ENCODE measurements at places on chromosomes 6 and 20.
A peak's percentile ranks its signal among the peaks of the same experiment; 100 is the strongest.

- DNase-seq: peak; percentile 76
Observed at GRCh38 chr6:148027201-148027600, 315.4 kb upstream of the SASH1 start.

DNA sequence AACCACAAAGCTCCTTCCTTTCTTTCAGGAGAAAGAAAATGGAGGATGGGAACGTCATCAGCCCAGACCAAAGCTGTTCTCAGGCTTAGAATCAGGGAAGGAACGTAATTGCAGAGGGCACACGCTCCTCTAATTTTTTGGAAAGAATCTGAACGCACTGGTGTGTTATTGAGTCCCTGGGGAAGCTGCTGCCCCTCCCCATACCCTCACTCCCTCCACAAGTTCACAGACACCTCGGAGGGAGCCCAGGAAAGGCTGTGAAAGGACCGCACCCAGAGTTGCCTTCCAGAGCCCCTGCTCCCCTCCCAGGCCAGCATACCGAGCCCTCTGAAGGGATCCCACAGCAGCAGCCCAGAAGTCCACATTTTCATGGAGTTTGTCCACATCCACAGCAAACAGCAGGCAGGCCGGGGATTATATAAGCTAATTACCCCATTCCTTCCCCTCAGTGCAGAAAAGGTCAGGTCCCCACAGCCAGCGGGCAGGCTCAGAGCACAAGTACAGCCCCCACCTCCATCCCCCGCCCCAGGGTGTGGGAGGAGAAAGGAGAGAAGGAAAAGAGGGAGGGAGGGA, 53.7 kb downstream of the ANKRD60 start:
- no peak for DNase-seq

DNA sequence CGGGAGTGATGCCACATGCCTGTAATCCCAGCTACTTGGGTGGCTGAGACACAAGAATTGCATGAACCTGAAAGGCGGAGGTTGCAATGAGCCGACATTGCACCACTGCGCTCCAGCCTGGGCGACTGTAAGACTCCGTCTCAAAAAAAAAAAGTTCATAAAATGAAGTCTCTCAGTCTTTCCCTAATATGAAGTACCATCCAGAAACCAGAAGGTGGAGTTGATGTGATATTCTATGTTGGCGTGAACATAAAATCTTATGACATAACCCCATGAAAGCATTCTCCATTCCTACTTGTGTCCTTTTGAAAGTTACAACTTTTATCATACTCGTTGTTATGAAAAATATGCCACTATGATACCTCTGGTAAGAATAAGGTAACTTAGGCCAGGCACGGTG, 5.7 kb downstream of the SOD2 start:
- no peak for DNase-seq

DNA sequence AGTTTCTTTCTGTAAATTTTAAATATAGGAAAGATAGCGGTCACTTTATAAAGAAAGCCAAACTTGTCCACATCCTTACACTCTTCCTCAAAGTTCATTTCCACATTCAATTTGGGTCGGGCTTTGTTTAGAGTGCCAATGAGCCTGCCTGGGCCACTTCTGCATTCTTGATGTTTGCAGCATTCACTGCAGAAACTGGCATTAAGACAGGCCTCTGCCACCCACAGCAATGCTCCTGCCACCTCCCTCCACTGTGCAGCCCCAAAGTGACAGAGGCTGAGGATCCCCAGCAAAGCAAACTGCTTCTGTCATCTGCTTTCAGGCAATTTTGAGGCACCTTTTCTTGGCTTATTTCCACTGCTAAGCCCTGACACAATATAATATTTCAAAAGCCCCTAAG, 61.2 kb downstream of the TNFAIP3 start:
- no peak for DNase-seq

DNA sequence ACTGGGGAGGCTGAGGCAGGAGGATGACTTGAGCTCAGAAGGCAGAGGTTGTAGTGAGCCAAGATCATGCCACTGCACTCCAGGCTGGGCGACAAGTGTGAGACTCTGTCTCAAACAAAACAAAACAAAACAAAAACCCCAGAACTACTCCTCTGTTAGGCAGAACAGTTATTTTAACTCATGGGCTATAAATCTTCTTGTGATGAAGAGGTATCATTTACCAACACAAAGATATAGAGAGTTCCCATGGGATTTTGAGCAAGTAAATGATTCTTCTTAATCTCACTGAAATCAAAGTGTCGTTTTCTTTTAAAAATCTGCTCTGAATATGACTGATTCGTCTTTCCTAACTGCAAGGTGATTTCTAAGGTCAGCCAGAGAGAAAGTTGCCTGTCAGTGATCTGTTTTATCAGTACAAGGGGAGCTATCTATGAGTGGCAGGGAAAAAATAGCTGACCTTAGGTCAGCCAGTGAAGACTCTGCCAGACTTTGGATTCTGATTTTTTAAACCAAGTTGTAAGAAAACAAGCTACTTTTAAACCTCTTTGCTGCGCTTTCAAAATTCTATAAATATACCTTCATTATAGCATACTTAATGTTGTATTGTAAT, 3.8 kb upstream of the DSP start:
- no peak for DNase-seq

- no peak for DNase-seq
Observed at GRCh38 chr20:50017576-50018248, 34.9 kb downstream of the SNAI1 start.

- DNase-seq: no peak
Observed at GRCh38 chr20:42474646-42475045, 715.1 kb downstream of the PTPRT start.

DNA sequence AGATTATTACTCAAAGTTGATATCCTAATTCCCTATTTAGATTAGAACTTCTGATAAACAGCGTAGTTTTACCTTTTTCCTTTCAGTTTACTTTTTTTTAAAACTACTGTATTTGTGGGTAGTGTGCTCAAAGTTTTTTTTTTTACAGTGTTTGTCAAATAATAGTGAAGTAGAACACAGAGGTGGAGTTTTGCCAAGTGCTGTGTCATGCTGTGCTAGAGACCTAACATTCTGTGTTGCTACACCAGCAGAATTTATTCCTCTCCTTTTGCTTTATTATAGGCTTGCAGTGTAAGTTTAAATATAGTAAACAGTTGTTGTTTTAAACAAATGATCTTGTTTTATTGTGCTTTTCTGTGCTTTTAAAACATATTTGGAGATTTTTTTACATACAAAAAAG, 125.4 kb downstream of the HIVEP1 start:
- no peak for DNase-seq

DNA sequence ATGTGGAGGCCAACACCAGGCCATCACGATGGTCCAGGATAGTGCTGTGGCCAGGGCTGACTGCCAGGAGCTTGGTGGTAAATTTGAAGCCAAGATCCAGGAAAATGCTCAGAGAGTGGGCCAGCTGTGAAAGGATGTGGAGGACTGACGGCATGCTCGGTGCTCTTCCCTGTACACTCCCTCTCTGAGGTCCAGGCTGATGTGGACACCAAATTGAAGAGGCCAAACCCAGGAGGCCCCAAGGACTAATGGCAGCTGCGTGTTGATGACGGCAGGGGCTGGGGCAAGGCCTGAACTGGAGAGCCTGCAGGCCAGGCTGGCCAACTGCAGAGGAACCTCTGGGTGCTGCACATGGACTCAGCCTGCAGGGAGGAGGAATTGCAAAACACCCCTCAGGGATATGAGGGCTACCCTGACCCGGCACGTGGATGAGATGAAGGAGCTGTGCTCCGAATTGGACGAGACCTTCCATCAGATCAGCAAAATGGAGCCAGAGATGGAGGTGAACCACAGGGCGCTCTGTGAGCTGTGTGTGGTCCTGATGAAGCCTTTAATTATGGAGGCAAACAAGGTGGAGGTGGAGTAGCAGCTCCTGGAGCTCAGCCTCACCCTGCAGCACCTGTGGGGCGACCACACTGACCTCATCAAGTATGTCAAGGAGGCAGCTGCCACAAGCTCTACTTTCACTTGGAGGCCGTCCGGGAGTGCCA, 6.9 kb upstream of the RAET1E start:
- no peak for DNase-seq

DNA sequence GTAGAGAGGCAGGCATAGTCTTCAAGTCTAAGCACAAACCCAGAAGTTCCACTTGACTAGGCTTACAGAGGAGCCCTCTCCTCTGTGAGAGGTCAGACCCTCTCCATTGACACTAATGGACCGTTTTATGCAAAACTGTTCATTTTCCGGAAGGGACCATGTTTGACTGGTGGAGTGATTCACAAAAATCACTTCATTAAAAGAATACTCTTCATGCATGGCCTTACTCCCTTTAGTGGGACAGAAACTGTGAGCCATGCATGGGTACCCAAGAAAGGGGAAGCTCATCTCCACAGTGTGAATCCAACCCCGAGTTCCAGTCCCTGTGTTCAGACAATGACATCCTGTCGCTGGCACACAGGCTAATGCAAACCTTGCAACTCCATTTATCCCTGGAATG, 63.2 kb downstream of the OLIG3 start:
- DNase-seq: no peak

GRCh38 chr6:137871291-137871690, 4.2 kb downstream of the TNFAIP3 start:
- DNase-seq: no peak

DNA sequence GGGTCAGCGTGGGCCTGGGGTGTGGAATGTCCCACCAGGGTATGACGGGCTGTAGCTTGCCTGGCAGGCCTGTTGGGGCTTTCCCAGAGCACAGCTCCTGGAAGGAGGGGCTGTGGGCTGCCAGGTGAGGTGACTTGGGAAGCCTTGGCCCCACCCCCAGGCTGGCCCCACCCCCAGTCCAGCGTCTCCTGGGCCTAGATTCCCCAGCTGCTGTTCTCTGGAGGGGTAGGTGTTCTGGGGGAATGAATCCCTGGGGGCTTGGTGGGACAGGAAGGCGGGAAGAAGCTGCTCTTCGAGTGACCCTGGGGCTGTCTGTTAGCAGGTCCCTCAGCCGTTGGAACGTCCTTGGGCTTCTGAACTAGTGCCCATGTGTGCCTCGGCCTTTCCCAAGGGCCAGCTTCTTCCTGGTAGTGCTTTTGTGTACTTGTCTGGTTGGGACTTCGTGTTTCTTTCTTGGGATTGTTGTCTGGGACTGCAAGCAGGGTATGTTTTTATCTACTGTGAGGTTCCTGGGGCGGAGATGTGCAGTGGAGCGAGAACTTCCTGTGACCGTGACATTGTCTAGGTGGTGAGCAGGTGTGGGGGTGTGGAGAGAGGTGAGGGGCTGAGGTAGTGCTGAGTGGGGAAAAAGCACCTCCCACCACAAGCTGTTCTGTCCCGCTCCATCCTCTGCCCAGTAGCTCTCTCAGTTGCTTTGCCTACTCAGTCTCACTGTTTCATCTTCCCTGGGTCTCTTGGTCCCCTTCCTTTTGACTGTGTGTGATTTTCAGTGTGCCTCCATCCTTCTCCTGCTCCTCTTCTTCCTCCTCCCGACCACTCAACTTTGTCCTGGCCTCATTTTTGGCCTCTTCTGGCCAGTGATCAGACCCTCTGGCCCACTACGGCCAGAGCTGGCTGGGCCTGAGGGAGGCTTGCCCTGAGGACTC, 1.3 kb upstream of the DDR1 start:
- DNase-seq: peak; percentile 30

DNA sequence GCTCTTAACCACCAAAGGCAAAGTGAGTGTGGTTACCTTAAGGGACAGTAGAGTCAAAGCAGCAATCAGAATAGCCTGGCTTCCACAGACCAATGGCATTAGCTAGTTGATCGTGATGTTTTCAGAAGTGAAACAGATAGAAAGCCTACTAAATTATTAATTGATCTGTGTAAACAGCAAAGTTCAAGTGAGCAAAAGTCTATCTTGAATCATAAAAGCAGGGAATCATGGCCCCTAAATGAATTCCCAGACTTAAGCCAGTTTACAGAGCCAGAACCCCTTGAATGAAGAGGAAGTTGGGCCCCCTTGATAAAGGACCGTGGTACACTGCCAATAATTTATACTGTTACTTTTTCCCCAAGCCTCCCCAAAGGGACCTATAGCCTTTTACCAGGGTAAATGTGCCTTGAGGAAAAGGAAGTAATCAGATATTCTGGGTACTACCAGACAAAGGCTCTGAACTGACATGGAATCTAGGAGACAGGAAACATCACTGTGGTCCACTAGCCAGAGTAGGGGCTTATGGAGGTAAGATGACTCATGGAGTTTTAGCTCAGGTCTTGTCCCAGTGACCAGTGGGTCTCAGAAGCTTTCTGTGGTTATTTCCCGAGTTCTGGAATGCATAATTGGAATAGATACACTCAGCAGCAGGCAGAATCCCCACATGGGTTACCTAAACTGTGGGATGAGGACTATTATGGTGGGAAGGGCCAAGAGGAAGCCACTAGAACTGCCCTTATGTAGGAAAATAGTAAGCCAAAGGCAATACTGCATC, 317.5 kb downstream of the CD83 start:
- no peak for DNase-seq

DNA sequence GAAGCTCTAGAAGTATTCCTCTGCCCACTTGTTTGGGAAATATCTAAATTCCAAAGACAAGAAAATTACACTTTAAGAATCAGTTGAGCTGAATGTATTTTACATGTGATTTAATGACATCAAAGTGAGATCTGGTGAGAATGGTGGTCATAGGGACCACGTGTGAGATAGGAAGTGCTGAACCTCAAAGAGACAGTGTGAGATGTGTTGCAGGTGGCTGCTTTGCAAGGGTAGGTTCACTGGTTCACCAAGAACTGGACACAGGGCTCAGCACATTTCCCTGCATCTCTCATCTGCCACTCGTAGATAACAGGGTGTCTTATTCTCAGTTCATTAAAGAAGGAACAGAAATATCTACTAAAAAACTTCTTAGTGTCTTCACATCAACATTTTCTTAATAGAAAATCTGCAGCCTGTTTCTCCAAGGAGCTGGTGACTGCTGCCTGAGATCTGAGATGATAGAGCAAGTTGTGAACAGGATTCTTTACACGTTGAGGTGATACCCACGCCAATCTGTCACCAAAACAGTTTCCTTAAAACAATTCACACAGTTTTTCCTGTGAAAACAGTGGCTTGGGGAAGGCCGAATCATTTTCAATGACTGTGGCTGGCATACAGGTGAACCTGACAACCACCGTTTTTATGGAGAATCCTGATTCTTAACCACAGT, 7.2 kb downstream of the CCR6 start:
- no peak for DNase-seq

DNA sequence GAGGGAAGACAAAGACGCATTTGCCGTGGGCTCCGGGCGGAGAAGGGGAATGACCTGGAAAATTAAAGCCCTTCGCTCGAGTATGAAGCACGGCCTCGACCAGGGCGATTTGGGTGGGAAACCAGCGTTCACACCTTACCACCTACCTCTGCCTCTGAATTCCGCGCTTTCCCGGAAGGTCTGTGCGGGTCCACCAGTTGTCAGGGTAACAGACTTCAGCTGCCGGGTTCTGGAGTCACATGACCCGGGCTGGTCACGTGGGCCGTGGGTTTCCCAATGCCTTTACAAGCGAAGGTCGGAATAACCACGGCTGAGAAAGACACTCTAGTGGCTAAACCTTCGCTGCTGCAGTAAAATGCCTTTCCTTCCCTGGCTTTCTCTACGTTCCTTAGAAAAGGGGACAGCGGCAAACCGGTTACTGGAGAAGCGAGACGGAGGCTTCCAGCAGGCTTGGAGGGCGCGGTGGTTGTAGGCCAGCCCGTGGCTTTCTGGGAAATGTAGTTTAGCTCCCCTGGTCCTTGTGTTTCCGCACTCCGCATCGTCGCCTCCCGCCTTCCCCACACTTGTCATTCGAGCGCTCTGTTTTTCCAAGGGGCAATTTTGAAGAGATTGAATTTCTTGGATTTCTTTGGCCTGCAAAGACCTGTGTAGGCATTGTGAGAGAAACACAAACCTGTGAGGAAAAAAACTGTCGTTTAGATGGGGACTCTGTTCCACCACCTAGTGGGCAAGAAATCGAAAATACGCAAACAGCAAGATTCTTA, at the start of gene CEP162:
Gene CEP162, minus strand, starts transcription at position 210 of the 764 bp plus-strand sequence. CDS start 1,250 bp downstream, outside the sequence.
- peak; percentile 70 for DNase-seq

- DNase-seq: peak; percentile 71
Observed at GRCh38 chr6:150600301-150601017, 774 bp downstream of the PLEKHG1 start.
